T-helper 17 cell (primary cell): ENCODE measurements at places on chromosomes 1 and 21. TPM values are rescaled to one million over a fixed set of nuclear protein-coding genes. Genes with fewer than 3 reads are reported as not detected.

The ATAD3C gene
- total RNA-seq: 2.9 TPM

The CTSS gene
- 139 TPM for total RNA-seq

The TNFSF4 gene
- 16.0 TPM for total RNA-seq

The CR1 gene
- 27.6 TPM for total RNA-seq

The RNU1-4 gene
- total RNA-seq: 3,182 TPM

The GJC2 gene
- 0.94 TPM for total RNA-seq

- H3K36me3 ChIP-seq: no peaks in the 10 kb centered on the region
- H3K27me3 ChIP-seq: no peaks in the 10 kb centered on the region
- H3K4me3 ChIP-seq: no peak overlapping the region
- peaks cover 25% of the 10 kb centered on the region for H3K4me1 ChIP-seq
These were observed 48.9 kb upstream of the GADD45A start for GRCh38 chr1:67636146-67636545.

- H3K27me3 ChIP-seq: peaks cover 4% of the 10 kb centered on the region
- H3K27ac ChIP-seq: peak overlapping the region; percentile 61
- H3K4me1 ChIP-seq: peaks cover 8% of the 10 kb centered on the region
- no peaks in the 10 kb centered on the region for H3K36me3 ChIP-seq
- no peak overlapping the region for H3K4me3 ChIP-seq
These were observed 118.3 kb downstream of the CNIH3 start for GRCh38 chr1:224734261-224734935.

GRCh38 chr1:106344494-106344893 lies 712.0 kb upstream of the PRMT6 start:
- no peaks in the 10 kb centered on the region for H3K27me3 ChIP-seq
- DNase-seq: no peak
- H3K4me3 ChIP-seq: no peak overlapping the region
- H3K36me3 ChIP-seq: no peaks in the 10 kb centered on the region
- H3K27ac ChIP-seq: no peak overlapping the region

DNA sequence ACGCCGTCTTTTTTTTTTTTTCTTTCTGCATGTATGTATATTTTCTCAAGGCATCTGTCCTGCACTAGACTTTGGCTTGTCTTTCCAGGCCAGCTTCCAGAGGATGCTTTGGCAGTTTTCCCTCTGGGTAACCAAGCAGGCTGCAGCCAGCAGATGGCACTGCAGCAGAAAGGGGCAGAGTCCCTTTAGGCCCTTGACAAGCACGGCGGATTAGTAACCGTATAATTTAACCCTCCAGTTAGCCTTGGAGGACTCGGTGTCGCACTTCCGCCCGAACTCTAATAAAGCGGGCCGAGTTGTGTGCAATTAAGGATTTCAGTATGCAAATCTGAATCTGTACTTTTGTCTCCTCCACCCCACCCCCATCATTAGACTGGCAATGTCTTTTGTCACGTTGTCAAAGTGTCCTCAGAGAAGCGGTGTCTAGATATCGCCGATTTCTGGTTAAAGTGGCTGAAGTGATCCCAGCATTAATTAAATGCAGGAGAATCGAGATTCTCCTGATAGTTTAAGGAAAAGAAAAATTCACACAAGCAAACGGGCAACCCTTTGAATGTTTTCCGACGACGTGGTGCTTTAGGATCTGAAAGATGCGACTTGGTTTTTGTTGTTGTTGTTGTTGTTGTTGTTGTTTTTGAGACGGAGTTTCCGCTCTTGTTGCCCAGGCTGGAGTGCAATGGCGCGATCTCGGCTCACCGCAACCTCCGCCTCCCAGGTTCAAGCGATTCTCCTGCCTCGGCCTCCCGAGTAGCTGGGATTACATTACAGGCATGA lies 1.1 kb upstream of the TMEM167B start:
- no peaks in the 10 kb centered on the region for H3K36me3 ChIP-seq
- no peaks in the 10 kb centered on the region for H3K27me3 ChIP-seq
- peaks cover 24% of the 10 kb centered on the region for H3K4me1 ChIP-seq

DNA sequence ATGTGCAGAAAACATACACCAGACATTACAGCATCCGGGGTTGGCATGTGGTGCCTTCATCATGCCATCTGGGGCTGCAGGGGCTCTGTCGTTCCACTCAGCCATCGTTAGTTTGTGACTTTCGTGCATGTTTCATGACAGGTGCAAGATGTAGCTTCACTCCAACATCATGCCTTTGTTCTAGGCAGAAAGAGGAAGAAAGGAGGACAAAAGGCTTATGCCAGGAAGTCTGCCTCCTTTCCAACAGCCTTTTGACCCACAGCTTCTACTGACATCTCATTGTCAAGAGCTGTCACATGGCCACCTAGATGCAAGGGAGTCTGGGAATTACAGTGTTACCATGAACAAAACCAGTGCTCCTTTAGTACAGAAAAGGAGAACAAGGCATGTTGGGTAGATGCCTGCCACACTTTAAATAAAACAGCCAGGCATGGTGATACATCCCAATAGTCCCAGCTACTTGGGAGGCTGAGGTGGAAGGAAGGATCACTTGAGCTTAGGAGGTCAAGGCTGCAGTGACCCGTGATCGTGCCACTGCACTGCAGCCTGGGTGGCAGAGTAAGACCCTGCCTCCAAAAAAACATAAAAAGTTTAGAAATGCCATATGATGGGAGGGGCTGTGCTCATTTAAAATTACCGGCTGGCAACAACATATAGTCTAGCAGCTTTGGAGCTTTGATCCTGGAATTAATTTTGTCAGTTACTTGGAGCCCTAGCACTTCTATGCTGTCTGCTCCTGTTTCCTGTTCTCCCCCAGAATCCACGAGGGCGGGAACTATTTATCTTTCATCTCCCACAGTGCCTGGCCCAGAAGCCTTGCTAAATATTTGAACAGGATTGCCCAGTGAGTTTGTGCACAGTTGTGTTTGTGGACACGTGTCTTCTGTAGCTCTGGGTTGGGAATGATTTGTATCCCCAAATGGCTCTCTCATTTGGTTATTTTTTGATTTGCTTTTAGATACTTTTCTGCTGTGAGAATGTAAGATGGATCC lies 7.4 kb downstream of the DOP1B start:
- peaks cover 33% of the 10 kb centered on the region for H3K4me1 ChIP-seq
- peaks cover 3% of the 10 kb centered on the region for H3K36me3 ChIP-seq
- H3K27ac ChIP-seq: peak overlapping the region; percentile 60
- no peak overlapping the region for H3K4me3 ChIP-seq
- DNase-seq: no peak

GRCh38 chr1:44158871-44159270 lies 17.4 kb upstream of the KLF18 start:
- no peaks in the 10 kb centered on the region for H3K36me3 ChIP-seq
- H3K4me3 ChIP-seq: no peak overlapping the region
- no peak for DNase-seq
- H3K4me1 ChIP-seq: no peaks in the 10 kb centered on the region

DNA sequence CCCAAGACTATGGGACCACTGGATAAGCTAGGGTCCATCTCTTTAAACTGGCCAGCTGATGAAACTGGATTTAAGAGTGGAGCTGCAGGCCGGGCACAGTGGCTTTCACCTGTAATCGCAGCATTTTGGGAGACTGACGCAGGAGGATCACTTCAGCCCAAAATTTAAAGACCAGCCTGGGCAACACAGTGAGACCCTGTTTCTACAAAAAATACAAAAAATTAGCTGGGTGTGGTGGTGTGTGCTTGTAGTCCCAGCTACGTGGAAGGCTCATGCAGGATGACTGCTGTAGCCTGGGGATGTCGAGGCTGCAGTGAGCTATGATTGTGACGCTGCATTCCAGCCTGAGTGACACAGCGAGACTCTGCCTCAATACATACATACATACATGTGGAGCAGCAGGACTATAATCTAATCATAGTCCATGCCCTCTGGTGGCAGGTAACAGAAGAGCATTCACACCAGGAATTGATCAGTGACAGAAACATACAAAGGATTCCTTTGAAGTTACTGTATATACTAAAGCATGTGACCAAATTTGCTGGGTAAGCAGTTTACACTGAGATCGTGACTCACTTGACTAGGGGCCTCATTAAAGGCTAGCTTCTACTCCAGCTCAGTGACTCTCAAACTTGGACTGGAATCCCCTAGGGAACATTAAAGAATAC lies 101.5 kb upstream of the SLFNL1 start:
- no peaks in the 10 kb centered on the region for H3K36me3 ChIP-seq
- H3K4me1 ChIP-seq: peaks cover 9% of the 10 kb centered on the region
- DNase-seq: no peak

DNA sequence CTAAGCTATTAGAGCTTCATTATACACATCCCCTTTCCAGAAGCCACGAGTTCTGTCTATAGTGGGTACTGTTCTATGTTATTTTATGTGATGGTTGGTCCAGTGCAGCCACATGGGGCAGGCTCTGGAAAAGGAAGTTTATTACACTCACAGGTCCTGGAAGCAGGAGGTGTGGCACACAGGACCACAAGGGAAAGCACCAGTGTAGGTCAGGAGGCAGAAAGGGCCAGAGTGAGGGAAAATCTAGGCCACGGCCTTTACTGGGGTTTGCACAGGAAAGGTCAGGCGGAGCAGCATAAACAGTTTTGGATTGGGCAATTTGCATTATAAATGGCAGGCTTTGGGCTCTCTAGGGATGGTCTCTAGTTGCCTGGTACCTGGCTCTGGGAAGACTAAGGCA lies 21.8 kb upstream of the CNIH3 start:
- no peak overlapping the region for H3K27ac ChIP-seq
- H3K36me3 ChIP-seq: no peaks in the 10 kb centered on the region

DNA sequence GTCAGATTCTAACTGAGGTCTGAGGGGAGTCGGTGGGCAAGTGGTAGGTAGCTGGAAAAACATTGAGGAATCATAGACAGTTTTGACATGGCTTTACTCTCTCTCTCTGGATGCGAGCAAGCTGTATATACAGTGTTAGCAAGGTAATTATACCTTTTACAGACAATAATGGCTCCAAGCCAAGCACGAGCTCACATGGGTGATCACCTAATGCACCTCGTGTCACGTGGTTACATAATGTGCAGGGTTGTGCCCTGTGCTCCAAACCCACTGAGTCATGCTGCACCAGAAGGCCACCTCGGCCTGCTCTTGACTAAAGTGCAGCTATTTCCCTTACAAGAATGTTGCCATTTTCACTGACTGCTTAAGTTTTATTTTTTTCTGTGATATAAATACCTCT lies 7.6 kb upstream of the CLCA2 start:
- H3K27ac ChIP-seq: no peak overlapping the region
- H3K4me1 ChIP-seq: peaks cover 10% of the 10 kb centered on the region
- no peak for DNase-seq
- peaks cover 8% of the 10 kb centered on the region for H3K27me3 ChIP-seq
- H3K4me3 ChIP-seq: no peak overlapping the region
- H3K36me3 ChIP-seq: peaks cover 2% of the 10 kb centered on the region
